ENCODE measurements at places on chromosomes 4 and X.
A peak's percentile ranks its signal among the peaks of the same experiment; 100 is the strongest.

DNA sequence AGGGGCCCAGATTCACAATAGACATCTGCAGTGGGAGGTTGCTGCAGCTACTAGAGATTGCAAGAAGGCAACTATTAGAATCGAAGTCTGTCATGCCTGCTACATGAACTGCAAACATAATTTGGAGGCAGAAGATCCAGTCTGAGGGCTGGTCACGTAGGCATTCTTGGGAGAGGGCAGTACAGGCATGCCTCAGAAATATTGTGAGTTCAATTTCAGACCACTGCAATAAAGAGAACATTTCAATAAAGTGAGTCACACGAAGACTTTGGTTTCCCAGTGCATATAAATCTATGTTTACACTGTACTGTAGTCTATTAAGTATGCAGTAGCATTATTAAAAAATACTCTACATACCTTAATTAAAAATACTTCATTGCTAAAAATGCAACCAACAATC lies 585.8 kb upstream of the FAT1 start:
- H3K27ac ChIP-seq: no peak overlapping the region
- H3K36me3 ChIP-seq: no peaks in the 10 kb centered on the region
- H3K4me1 ChIP-seq: no peaks in the 10 kb centered on the region

GRCh38 chrX:150880808-150881165 lies 17.7 kb downstream of the CD99L2 start:
- peak overlapping the region; percentile 59 for H3K27ac ChIP-seq
- DNase-seq: peak; percentile 30
- H3K4me3 ChIP-seq: no peak overlapping the region
- peaks cover 16% of the 10 kb centered on the region for H3K4me1 ChIP-seq
- no peaks in the 10 kb centered on the region for H3K36me3 ChIP-seq

GRCh38 chr4:112910109-112910736 lies 139.2 kb upstream of the ANK2 start:
- no peak overlapping the region for H3K27ac ChIP-seq
- H3K4me1 ChIP-seq: no peaks in the 10 kb centered on the region
- DNase-seq: no peak
- H3K4me3 ChIP-seq: no peak overlapping the region

GRCh38 chr4:60814549-60814948 lies 385.6 kb upstream of the ADGRL3 start:
- no peaks in the 10 kb centered on the region for H3K4me1 ChIP-seq
- no peak overlapping the region for H3K27ac ChIP-seq
- no peaks in the 10 kb centered on the region for H3K36me3 ChIP-seq
- no peak overlapping the region for H3K4me3 ChIP-seq
- H3K27me3 ChIP-seq: no peaks in the 10 kb centered on the region
- no peak for DNase-seq

- no peak overlapping the region for H3K27ac ChIP-seq
- H3K27me3 ChIP-seq: no peaks in the 10 kb centered on the region
- no peak for DNase-seq
- no peaks in the 10 kb centered on the region for H3K4me1 ChIP-seq
Measured at GRCh38 chr4:46073778-46074177, 50.1 kb downstream of the GABRG1 start.

- H3K4me3 ChIP-seq: no peak overlapping the region
- no peaks in the 10 kb centered on the region for H3K36me3 ChIP-seq
- no peaks in the 10 kb centered on the region for H3K27me3 ChIP-seq
- DNase-seq: no peak
Measured at GRCh38 chrX:151175283-151176062, 911 bp upstream of the GPR50 start.

GRCh38 chrX:40394302-40394701 lies 186.5 kb upstream of the ATP6AP2 start:
- no peaks in the 10 kb centered on the region for H3K36me3 ChIP-seq
- no peaks in the 10 kb centered on the region for H3K27me3 ChIP-seq
- H3K4me1 ChIP-seq: no peaks in the 10 kb centered on the region
- no peak overlapping the region for H3K27ac ChIP-seq
- H3K4me3 ChIP-seq: no peak overlapping the region
- DNase-seq: no peak

DNA sequence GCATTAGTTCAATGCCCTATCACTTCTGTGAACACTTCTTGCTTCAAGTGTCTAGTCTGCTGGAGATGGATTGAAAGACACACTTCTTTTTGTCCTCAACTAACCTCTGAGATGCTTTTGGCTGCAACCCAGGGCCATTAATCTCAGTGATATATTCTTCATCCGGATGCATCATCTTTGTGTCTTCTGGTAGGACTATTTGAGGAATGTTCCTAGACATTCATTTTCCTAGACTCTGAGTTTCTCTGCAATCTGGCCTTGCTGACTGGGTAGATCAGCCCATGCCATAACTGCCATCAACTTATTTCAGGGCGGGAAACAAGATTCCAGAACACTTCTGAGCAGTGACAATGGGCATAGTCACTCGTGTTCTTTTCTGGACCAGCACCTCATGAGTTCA lies 329.4 kb downstream of the PDGFC start:
- no peaks in the 10 kb centered on the region for H3K27me3 ChIP-seq
- DNase-seq: no peak
- no peaks in the 10 kb centered on the region for H3K4me1 ChIP-seq
- no peaks in the 10 kb centered on the region for H3K36me3 ChIP-seq

GRCh38 chrX:135984256-135984655 lies 979 bp upstream of the SLC9A6 start:
- no peaks in the 10 kb centered on the region for H3K36me3 ChIP-seq
- peaks cover 41% of the 10 kb centered on the region for H3K4me1 ChIP-seq
- no peak for DNase-seq
- no peak overlapping the region for H3K4me3 ChIP-seq

GRCh38 chrX:118660085-118660484 lies 67.3 kb upstream of the IL13RA1 start:
- no peaks in the 10 kb centered on the region for H3K27me3 ChIP-seq
- H3K27ac ChIP-seq: no peak overlapping the region
- no peaks in the 10 kb centered on the region for H3K4me1 ChIP-seq

GRCh38 chrX:141669689-141670088 lies 28.9 kb downstream of the SPANXD start:
- no peaks in the 10 kb centered on the region for H3K36me3 ChIP-seq
- no peak for DNase-seq
- H3K4me3 ChIP-seq: no peak overlapping the region
- H3K4me1 ChIP-seq: no peaks in the 10 kb centered on the region

DNA sequence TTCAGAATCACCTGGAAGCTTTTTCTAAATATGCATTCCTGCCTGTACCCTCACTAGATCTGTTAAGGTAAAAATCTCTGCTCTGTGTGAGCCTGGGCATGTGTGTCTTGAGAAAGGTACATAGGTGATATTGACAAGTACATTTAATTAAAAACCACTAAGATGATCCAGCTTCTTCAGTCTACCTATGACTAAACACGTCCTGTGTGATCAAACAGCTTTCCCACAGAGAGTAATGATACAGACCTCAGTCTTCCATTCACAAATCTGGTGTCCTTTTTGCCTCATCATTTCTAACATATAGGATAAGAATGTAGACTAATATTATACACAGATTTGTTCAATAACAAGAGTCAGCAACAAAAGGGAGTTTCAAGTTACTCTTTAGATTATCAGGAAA lies 42.6 kb downstream of the GALNT7 start:
- 0 out of 2 replicates have a peak, but pooled peaks cover 2% of the 10 kb centered on the region for H3K4me1 ChIP-seq
- no peaks in the 10 kb centered on the region for H3K27me3 ChIP-seq
- no peak overlapping the region for H3K27ac ChIP-seq

DNA sequence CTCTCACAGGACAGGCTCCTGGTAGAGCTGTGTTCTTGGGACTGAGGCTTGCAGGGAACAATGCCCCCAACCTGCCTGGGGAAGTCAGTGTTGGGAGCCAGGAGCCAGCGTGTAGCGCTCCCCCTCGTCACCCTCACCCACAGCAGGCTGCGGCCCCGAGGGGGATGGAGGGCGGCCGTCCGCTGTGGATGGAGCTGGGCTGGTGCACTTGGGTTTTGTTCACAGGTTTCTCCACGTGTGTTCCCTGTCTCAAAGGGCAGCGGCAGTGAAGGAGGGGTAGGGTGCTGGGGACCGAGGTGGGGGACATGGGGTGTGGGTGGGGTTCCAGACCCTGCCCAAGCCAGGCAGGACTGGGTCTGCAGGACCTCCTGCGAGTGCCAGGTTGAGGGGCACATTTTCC lies 69.1 kb downstream of the RGS12 start:
- H3K4me1 ChIP-seq: no peaks in the 10 kb centered on the region
- no peak for DNase-seq

DNA sequence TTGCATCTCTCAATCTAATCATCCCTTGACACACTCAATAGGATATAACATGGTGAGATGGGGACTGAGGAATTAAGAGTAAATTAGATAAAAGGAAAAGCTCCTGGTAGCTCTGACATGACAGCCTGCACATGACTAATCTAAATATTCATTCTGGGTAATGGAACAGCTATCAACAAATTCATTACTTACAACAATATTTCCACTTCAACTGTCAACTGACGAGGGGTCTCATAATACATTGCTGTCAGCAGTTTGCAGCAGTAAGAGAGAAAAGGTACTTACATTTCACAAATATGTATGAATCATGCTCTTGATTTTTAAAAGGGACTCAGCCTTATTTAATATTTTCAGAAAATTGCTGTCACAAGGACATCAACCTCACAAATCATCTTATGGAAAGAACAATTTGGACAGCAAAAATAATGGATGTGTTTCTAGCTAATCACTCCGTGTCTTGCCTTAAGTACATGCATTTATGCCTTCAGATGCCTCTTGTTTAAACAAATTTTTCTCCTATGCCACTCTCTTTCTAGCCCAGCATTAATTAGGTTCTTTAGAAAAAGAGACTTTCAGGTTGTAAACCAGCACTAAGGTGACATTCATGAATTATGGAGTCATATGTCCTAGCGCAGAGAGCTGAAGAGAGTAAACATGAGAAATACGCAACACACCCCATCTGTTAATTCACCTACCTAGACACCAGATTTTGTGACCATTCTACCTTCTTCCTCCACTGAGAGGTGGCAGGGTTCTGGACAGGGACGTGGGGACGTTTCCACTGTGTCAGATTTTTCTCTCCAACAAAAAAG lies 99.6 kb upstream of the TMEM150C start:
- H3K27ac ChIP-seq: no peak overlapping the region
- peaks cover 11% of the 10 kb centered on the region for H3K36me3 ChIP-seq
- no peak for DNase-seq
- no peaks in the 10 kb centered on the region for H3K4me1 ChIP-seq
- H3K27me3 ChIP-seq: no peaks in the 10 kb centered on the region

- H3K4me1 ChIP-seq: no peaks in the 10 kb centered on the region
- no peak for DNase-seq
- no peaks in the 10 kb centered on the region for H3K27me3 ChIP-seq
- H3K4me3 ChIP-seq: no peak overlapping the region
- peaks cover 12% of the 10 kb centered on the region for H3K36me3 ChIP-seq
- no peak overlapping the region for H3K27ac ChIP-seq
Measured at GRCh38 chr4:176949029-176949428, 156.3 kb upstream of the VEGFC start.

GRCh38 chr4:118888666-118889311 lies at the start of gene SYNPO2:
TSS of gene SYNPO2 (plus strand) at chr4:118888854. CDS start at chr4:118889037, 183 bp downstream.
- H3K36me3 ChIP-seq: no peaks in the 10 kb centered on the region
- H3K4me3 ChIP-seq: no peak within 1 kb of the TSS
- peaks cover 12% of the 10 kb centered on the region for H3K27me3 ChIP-seq
- no peak for DNase-seq

DNA sequence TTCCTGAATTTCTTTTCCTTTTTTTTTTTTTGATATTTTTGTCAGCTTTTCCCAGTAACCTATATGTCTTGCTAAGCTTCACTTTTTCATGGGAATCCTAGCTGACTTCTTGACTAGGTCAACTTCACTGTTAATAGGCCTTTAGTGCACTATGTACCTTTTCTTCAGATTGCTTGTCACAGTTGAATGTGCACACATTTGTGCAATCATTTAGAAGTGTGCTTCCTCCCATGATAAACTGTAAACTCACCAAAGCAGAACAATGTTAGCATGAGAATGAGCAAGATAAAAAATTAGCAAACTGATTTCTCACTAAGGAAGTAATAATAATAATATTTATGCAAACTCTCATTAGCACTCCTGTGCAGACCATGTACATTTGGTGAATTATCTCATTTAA lies 173.2 kb downstream of the PABPC4L start:
- no peak for DNase-seq
- no peaks in the 10 kb centered on the region for H3K4me1 ChIP-seq
- no peaks in the 10 kb centered on the region for H3K27me3 ChIP-seq
- no peak overlapping the region for H3K4me3 ChIP-seq
- no peak overlapping the region for H3K27ac ChIP-seq
- no peaks in the 10 kb centered on the region for H3K36me3 ChIP-seq

- H3K27me3 ChIP-seq: peaks cover 2% of the 10 kb centered on the region
- no peaks in the 10 kb centered on the region for H3K36me3 ChIP-seq
- DNase-seq: no peak
- no peak overlapping the region for H3K27ac ChIP-seq
- no peak overlapping the region for H3K4me3 ChIP-seq
Measured at GRCh38 chr4:3805731-3806130, 39.5 kb downstream of the ADRA2C start.
